ENCODE measurements at places on chromosomes 6 and 20.

GRCh38 chr6:111857674-111858337 lies 15.4 kb downstream of the FYN start:
- DNase-seq = no peak

DNA sequence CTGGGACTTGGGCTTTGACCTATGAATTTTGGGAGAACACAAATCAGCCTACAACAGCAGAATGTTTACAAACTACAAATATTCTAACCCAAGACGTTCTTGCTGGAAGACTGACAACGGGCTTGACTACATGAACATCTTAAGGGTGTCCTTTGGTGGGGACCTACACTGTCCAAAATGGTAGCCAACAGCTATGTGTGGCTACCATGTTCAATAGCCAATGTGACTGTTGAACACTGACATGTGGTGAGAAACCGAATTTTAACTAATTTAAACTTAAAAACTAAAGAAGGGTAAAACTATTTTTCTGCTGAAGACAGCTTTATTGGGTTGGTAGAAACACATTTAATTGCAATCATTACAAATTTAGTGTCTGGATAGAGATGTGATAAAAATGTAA lies 30.1 kb downstream of the LINC00237 start:
- DNase-seq = no peak

DNA sequence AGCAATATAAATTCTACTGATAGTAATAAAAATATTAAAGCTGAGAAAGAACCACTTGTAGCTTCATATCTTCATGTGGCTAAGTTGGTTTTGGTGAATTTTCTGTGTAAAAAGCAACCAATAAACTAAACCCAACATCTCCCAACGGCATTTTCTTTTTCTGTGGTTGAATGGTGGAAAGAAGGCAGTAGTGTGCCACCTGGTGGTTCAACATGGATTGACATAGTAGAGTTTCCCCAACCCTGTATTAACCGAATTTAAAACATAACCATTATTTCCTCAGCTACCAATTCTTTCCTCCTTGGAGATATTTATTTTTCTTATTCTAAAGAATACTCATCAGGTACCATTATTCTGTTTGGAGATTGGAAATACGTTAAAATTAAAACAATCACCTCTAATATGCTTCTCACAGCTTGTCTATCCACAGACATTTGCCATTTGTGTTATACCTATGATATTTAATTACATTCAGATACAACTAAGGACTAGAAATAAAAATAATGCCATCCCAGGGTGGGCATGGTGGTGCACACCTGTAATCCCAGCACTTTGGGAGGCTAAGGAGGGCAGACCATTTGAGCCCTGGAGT lies 117.1 kb upstream of the EEF1E1 start:
- DNase-seq = peak; percentile 22

- no peak for DNase-seq
Measured at GRCh38 chr20:8074931-8075330, 55.4 kb upstream of the TMX4 start.

DNA sequence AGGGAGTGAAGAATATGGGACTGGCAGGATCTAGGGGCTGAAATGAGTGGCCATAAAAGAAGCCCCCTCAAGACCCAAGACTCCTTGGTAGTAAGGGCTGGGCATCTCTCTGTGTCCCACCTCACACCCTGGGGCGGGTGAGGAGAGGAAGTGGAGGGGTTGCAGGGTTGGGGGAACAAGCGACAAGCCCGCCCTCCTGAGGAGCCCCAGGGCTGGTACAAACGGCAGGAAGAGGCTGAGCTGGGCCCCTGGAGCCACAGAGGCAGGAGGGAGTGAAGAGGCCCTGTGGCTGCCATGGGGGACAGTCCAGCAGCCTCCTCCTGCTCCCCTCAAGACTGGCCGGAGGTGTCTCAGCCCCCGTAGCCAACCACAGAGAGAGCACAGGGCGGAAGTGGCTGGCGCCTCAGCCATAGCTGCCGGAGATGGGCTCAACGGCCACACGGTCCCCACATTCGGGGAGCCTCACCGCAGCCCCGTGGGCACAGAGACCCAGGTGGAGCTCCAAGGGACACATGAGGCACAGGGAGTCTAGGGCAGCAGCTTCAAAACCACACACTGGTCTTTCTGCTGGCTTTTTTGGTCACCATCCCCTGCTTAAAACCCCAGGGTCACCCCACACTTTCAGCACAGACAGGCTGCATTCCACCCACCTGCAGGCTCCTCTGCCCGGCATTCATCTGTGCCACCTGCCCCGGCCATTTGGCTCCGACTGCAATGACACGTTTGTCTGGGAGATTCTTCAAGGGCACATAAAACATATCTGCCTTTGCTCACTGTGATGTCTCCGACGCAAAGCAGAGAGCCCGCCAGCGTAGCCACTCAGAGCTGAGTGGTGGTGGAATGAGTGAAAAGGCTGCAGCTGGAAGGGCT lies 524 bp downstream of the C20orf203 start:
- DNase-seq = no peak

- no peak for DNase-seq
Measured at GRCh38 chr6:36852481-36853147, 13.4 kb upstream of the CPNE5 start.

DNA sequence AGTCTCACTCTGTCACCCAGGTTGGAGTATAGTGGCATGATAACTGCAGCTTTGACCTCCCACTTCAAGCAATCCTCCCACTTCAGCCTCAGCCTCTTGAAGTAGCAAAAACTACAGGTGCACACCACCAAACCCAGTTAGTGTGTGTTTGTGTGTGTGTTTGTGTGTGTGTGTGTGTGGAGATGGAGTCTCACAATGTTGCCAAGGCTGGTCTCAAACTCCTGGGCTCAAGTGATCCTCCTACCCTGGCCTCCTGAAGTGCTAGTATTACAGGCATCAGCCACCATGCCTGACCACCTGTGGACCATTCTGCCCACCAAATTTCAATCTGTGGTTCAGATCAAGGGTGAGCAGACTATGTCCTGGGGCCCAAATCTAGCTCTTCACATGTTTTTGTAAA lies 8.8 kb downstream of the FASTKD5 start:
- DNase-seq = no peak

DNA sequence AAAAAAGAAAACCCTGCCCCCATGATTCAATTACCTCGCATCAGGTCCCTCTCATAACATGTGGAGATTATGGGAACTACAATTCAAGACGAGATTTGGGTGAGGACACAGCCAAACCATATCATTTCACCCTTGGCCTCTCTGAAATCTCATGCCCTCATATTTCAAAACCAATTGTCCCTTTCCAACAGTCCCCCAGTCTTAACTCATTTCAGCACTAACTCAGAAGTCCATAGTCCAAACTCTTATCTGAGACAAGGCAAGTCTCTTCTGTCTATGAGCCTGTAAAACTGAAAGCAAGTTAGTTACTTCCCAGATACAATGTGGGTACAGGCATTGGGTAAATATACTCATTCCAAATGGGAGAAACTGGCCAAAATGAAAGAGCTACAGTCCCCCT lies 536.1 kb downstream of the MEI4 start:
- DNase-seq = no peak

GRCh38 chr20:19783966-19784401 lies 25.9 kb downstream of the RIN2 start:
- DNase-seq = no peak

DNA sequence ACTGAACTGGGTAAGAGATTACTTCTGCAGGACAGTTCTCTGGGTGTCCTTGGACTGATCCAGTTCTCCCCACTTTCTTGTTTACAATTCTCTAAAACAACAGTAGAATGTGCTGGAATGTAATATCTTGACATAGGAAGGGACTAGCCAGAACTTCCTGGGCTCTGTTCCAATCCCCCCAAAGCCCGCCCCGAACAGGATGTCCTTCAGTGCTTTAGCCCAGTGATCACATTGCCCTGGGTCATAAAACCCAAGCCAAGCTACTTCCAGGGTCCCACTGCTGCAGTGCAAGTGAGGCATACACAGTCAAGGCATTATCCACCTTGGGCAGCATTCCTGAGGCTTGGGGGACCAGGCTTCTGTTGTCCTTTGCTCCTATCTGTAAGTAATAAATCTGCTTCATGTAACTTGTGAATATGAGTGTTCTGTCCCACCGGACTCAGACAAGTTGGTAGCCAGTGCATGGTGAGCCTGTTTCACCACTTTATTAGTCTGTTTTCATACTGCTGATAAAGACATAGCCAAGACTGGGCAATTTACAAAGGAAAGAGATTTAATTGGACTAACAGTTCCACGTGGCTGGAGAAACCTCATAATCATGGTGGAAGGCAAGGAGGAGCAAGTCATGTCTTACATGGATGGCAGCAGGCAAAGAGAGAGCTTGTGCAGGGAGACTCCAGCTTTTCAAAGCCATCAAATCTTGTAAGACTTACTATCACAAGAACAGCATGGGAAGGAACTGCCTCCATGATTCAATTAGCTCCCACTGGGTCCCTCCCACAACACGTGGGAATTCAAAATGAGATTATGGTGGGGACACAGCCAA lies 23.5 kb downstream of the FITM2 start:
- no peak for DNase-seq

DNA sequence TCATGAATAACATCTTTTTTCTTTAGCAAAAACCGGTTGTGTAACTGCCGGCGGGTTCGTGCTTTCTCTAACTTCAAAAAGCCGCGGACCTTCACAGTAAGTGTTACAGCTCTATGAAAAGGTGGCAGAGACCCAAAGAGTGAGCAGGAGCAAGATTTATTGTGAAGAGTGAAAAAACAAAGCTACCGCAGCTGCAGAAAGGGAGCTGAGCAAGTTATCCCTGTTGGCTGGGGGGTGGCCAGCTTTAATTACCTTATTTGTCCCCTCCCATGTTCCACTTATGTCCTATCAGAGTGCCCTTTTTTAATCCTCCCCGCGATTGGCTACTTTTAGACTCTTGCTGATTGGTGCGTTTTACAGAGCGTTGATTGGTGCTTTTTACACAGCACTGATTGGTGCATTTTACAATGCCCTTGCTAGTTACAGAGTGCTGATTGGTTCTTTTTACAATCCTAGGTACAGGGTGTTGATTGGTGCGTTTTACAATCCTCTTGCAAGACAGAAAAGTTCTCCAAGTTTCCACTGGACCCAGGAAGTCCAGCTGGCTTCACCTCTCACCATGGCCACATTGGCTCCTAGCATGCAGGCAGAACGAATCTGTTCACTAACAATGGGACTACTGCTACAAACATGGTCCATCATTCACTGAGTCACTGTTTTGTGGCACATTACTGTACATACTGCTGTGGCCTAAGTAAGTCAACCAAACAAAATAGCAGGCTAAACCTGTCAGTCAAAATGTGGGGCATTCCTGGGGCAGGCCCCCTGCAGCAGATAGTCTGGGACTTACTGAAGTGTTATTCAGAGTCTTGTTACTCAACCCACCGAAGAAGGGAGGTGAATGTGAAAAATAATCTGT lies 52.8 kb downstream of the MYLIP start:
- DNase-seq = no peak

- DNase-seq = peak; percentile 73
Measured at GRCh38 chr6:111843347-111844147, 29.7 kb downstream of the FYN start.

DNA sequence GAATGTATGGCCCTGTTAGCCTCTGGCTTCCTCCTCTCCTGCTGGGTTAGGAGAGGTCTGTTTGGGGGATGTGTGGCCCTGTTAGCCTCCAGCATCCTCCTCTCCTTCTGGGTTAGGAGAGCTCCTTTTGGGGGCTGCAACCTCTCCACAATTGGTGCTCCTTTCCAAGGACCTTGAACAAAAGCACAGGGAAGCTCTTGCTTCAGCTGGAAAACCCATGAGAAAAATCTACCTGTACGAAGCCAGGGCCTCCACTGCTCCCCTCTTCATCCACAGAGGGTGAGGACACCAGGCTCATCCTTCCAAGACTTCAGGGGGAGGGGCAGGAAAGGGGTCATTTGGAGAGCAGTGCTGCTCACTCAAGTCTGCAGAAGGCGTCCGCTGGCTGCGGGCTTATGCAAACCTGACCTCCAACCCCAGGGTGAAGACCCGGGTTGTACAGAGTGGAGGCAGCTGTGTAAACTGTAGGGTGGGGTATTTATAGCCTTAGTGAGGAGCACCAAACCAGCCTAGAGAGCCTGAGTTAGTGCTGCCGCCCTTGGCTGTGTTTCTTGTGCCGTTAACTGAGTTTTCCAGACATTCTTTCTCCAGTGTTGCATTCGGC lies 62.1 kb downstream of the SLC24A3 start:
- DNase-seq = no peak

- no peak for DNase-seq
Measured at GRCh38 chr20:5677389-5677788, 72.8 kb upstream of the SHLD1 start.

- DNase-seq = no peak
Measured at GRCh38 chr20:44412402-44413144, 57.1 kb downstream of the HNF4A start.

GRCh38 chr6:116877743-116878142 lies 701 bp downstream of the RFX6 start:
- no peak for DNase-seq

DNA sequence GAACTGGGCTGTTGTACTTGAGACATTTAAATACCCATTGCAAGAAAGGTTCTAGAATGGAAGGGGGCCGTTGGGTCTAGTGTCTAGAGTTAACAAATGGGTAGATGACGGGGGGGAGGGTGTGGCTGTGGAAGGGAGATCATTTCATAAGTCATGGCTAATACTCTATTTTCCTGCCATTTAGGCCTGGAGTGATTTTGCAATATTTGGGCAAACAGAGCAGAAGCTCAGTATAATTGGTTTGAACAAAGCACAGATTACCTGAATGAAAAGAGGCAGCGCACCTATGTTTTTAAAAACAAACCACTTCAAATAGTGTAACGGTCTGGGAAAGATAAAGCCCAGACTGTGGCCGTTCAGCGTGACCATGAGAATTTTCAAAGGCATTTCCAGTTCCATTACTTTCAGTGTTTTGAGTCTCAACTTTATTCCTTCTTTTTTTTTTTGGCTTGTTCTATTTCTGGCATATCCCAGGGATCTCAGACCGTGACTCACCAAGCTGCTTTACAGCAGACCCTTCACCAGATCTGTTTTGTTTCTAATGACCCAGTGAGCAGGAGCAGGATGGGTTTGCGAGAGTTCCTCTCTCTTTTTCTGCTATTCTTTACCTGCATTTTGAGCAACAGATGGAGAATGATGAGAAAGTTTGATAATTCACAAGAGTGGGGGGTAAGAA lies 73.7 kb downstream of the LYRM2 start:
- no peak for DNase-seq

GRCh38 chr6:75202676-75203131 lies 3.1 kb downstream of the COL12A1 start:
- DNase-seq = no peak

Data from T-helper 1 cell (primary cell).